ENCODE measurements at places on chromosomes 3 and 15.

- no peak for DNase-seq
These were observed 94.1 kb downstream of the TCF12 start for GRCh38 chr15:57012556-57012955.

DNA sequence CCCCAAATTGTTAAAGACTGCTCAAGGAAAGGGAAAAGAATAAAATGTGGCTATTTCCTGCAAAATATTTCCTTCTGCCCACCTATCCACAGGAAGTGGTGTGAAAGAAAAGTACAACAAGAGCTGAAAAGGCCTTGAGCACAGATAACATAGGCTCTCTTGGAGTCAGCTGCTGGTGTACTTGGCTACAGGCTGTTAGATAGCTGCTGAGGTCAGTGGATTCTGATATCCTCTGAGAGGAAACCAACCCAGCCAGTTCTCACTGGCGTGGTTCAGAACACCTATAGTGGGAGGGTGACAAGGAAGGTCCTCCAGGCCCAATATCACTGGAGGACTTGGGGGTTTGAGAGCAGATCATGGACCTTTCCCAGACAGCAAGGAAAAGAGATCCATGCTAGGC lies 124.4 kb upstream of the GAP43 start:
- DNase-seq = no peak

- DNase-seq = no peak
These were observed 41.8 kb upstream of the CHRNB4 start for GRCh38 chr15:78682693-78683410.

GRCh38 chr3:41265011-41265545 lies 65.8 kb downstream of the CTNNB1 start:
- DNase-seq = no peak

DNA sequence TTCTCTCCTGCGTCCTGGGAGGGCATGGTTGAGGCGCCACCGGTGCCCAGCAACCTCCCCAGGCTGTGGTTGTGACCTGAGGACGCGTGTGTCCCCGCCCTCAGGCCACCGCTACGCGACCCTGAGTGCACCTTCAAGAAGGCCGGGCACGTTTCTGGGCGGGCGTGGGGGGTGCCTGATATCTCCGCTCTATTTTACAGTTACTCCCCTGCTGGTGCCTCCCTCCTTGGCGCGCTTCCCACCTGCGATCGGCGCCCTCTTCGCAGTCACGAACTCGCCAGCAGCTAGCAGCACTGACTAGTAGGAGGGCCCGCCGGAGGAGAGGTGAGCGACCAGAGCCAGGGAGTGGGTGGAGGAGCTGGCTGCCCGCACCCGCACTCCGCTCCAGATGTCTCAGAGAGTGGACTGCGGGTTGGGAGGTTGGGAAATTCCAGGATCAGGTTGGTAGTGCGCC lies 43.2 kb upstream of the POLG start:
- no peak for DNase-seq

- DNase-seq = no peak
These were observed 843 bp downstream of the CHRNA5 start for GRCh38 chr15:78565951-78566774.

DNA sequence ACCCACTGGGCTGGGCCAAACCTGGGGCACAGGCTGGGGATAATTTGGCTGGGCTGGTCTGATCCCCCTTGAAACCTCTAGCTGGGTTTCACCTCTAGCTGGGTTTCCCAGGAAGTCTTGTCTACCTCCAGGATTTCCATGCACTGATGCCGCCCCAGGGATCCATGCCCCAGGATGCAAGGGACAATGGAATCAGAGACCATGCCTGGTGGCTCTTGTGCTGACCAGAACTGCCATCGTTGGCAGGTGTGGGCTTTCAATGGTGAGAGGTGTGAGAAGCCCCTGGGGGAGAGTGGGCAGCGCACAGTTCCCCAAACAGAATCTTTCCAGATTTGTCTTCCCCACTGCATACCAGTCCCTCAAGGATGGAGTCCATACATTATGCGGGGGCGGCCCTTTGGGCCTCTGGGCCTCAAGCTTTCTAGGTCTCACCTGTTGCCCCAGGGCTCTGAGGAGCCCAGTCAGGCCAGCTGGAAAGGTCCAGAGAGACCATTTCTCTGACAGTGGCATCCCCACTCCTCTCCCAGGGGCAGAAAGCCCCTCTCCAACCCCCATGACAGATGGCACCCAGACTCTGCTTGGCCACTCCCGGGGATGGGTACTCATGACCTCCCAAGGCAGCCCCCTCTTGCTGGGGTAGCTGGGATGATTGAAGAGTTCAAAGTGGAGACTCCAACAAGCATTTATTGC lies 35.4 kb downstream of the EPHB3 start:
- no peak for DNase-seq

DNA sequence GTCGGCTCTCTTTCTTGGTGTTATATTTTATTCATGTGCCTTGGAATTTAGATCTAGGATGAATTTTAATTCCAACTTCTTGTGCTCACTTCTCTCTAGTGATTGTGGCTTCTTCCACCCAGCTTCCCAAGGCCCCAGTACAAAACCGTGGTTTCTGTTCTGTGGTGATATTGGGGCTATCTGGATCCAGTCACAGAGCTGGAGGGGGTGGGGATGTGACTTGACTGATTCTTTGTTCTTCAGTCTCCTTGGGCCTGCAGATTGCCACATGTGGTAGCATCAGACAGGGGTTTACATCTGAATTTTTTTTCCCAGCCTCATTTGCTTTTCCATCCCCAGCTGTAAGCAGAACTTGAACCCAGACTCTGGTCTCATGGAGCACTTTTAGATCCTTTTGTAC lies 98.5 kb upstream of the ADAMTSL3 start:
- DNase-seq = no peak

GRCh38 chr3:43128464-43128863 lies 22.6 kb upstream of the POMGNT2 start:
- no peak for DNase-seq

DNA sequence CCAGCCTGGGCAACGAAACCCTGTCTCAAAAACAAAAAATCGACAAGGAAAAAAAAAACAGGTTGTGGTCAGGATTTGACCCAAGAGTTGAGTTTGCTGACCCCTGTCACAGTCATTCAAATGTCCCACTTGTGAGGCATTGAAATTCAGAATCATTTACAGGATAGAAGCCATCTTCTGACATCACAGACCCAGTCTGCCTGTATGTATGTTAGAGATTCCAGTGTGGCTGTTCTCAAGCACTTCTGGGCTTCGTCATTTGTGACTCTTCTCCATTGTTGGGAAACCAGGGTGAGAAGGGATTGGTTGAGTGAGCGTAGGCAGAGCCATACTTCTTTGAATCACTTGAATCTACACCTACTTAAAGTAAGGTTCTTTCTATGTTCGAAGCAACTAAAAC lies 57.1 kb downstream of the LMLN start:
- DNase-seq = no peak

GRCh38 chr3:47571391-47572175 lies 7.1 kb downstream of the CSPG5 start:
- no peak for DNase-seq

DNA sequence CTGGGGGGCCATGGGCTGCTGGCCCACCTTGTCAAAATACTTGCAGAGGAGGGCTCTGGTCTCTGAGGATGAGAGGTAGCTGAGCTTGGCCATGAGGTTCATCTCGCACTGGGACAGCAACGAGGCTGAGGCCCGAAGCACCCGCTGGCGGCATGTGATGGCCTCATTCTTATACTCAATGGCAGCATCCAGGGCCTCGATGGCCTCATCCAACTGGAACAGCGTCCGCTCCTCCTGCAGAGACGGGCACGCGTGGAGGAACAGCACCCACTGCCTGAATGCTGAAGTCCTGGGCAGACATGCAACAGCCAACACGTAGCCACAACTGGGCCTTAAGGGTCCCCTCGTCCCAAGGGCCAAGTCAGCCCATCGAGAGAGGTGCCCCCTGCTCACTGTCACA lies 25.0 kb downstream of the KIF7 start:
- DNase-seq = no peak

- no peak for DNase-seq
These were observed 13.7 kb downstream of the ZDHHC19 start for GRCh38 chr3:196197524-196197923.

- no peak for DNase-seq
These were observed 3.5 kb downstream of the PML start for GRCh38 chr15:73997986-73998385.

GRCh38 chr3:122988508-122988907 lies 39.1 kb downstream of the SEMA5B start:
- DNase-seq = no peak

- no peak for DNase-seq
These were observed 33.7 kb upstream of the NOX5 start for GRCh38 chr15:68980786-68981185.

- no peak for DNase-seq
These were observed 744 bp upstream of the ALDH1A2 start for GRCh38 chr15:58066042-58066867.

DNA sequence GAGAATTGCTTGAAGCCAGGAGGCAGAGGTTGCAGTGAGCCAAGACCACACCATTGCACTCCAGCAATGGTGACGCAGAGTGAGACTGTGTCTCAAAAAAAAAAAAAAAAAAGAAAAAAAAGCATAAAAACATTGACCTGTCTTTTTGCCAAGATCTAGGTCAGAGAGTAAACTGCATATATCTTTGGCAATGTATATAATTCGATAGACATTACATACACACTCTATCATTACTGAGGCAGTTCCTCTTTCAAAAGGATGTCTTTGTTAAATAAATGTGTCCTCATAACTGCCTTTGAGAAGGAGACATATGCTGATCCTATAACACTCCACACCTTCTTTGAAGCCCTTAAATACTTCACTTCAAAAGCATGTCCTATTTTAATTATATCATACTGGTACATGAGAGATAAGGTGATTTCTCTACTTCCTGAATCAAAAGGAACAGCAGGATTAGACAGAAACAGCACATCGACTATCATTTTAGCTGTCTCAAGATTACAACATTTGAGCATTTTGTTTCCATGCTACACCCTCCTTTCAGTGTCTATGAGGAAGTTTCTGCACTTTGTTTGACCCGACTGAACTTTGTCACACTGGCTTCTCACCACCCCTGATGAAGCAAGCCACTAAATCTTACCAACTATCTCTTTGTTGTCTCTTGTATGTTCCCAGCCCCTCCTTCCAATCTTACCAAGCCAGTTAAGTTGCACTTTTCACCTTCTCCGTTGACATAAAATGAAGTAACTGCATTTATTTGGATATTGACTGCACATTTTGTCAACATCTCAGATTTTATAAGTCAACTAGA lies 335.8 kb downstream of the MECOM start:
- no peak for DNase-seq

DNA sequence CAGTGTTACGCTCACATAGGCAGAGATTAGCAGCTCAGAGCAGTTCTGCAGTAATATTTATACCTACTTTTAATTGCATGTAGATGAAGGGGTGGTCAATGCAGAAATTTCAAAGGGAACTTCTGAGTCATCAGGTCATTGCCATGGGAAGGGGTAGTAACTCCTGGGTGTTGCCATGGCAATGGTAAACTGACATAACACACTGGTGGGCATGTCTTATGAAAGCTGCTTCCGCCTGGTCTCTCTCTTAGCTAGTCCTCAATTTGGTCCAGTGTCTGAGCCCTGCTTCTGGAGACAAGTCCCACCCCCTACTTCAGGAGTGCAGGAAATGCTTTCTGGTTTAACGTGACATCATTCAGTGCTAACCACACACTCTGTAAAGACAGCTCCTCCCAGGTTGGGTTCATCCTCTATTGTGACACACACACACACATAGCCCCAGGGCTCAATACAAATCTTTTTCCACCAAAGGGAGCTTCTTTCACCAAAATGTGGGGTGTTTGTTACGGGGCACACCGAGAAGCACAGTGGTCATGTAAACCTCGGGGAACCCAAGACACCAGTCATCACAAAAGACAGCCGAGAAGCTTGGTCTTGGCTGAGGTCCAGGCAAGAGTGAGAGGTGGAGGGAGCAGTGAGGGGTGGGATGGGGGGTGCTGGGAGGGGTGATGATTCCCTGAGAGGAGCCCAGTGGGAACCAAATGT lies 74.5 kb downstream of the TLE3 start:
- DNase-seq = no peak

Measured in NCI-H446 treated with DMSO at 0.1 percent for 48 hours (cell line).